ENCODE measurements at places on chromosomes 3 and 15. TPM values are rescaled to one million over a fixed set of nuclear protein-coding genes. Genes with fewer than 3 reads are reported as not detected.

The CSTA gene
- not detected for polyA plus RNA-seq

The UPK1B gene
- not detected for polyA plus RNA-seq

The CHRM5 gene
- not detected for polyA plus RNA-seq

The FAM174B gene
- polyA plus RNA-seq, result 0.18 TPM

The OSTN gene
- polyA plus RNA-seq, result not detected

The CILP gene
- polyA plus RNA-seq, result 0.15 TPM

GRCh38 chr3:8011902-8012301 is 489.7 kb upstream of the LMCD1 start:
- no peak for DNase-seq

DNA sequence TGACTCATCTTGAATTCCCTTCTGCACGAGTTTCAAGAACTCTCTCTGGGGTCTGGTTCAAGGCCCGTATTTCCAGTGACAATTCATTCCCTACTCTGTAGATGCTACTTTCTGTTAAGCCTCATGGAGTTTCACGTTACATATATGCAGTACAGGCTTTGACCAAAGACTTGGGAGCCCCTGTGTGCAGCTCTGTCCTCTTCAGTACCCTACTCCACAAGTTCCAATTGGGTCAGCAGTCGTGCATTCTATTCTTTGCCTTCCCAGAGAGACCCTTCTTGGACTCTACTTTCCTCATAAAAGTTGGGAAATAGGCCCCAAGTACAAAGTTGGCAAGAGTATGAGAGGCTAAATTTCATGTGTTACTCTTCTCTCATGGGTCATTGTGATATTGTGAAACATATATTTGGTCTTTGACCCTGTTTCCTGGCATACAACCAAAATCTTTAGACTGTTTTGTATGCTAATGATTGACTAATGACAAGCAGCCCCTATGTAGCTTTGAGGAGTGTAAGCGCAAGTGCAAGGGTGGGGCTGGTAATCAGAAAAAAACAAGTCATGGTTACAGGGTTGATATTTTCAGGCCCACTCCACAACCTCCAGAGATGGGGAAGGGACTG is 15.0 kb upstream of the CCDC50 start:
- no peak for DNase-seq

DNA sequence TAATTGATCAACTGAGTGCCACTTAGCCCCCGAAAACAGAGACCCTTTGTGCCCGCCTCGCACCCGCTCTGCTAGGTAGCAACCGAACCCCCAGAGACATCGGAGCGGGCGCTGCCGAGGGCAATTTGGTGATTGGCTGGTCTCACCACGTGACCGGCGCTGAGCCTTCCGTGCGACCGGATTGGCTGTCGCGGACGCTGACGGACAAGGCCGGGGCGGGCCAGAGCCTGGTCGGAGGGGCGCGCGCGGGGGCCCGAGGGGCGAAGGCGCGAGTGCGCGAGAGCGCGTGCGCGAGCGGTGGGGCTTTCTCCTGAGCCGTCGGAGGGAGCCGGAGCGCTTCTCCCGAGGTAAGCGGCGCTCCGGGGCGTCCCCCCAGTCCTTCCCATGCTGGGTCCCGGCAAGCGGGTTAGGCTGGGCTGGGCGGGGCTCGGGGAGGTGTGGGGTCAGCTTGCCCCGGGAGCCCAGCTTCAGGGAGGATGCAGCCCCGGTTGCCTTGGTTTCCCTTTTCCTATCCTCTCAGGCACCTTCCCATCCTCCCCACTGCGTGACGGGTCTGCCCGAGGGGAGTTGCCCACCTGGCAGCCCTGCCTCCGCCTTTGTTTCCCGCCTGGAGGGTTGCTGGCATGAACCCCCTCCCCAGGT is at the start of gene TMEM108:
TMEM108 (plus strand) TSS at position 303 of the 642 bp plus-strand sequence.
- DNase-seq, result peak; percentile 95

DNA sequence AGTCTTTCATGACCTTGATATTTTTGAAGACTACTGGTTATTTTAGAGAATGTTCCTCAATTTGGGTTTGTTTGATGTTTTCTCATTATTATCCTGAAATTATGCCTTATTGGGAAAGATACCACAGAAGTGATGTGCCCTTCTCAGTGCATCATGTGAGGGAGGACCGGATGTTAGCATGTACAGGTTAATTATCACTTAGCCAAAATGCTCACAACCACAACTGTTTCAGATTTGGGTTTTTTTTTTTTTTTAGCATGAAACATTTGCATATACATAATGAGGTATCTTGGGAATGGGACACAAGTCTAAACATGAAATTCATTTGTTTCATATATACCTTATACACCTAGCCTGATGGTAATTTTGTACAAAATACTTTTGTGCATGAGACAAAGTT is 59.8 kb downstream of the PIK3R4 start:
- no peak for DNase-seq

GRCh38 chr3:37709946-37710640 is 151.6 kb upstream of the CTDSPL start:
- DNase-seq, result no peak

- no peak for DNase-seq
Observed at GRCh38 chr3:42853739-42854302, 21.9 kb downstream of the CYP8B1 start.

DNA sequence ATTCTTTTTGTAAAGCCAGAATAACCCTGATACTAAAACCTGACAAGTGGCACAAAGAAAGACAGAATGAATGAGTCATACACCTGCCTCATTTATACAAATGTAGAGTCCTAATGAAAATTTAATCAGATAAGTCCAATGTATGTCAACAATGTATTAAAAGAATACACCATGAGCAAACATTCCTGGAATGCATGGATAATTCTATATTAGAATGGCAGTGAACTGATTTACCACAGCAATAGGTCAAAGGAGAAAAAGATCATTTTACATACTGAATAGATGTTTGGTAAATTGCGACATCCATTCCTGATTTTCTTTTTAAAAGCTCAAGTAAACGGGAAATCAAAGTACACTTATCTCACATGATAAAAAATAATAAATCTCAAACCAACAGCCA is 11.2 kb upstream of the LOXL1 start:
- no peak for DNase-seq

GRCh38 chr15:92346063-92346462 is 47.6 kb upstream of the ST8SIA2 start:
- no peak for DNase-seq

GRCh38 chr15:78457101-78457500 is 19.1 kb downstream of the IREB2 start:
- DNase-seq, result peak; percentile 61

DNA sequence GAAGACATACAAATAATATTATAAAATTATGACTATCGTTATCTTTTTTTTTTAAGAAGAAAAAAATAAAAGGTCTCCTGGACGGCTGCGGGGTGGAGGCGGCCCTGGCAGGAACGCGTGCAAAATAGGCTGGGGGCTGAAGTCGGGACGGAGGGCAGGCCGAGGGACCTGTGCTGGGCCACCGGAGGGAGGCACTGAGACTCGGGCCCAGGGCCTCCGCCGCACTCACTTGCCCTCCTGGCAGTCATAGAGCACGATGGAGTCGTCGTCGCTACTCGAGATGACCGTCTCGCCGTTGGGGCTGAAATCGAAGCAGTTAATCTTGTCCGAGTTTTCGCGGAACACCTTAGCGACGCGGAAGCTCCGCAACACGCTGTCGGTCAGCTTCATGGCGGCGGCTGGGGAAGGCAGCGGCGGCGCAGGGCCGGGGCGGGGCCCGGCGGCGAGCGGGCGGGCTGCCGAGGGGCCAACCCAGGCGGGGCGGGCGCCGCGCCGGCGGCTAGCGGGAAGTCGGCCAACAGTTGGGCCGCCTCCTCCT is 408 bp downstream of the WDR82 start:
- peak; percentile 80 for DNase-seq

DNA sequence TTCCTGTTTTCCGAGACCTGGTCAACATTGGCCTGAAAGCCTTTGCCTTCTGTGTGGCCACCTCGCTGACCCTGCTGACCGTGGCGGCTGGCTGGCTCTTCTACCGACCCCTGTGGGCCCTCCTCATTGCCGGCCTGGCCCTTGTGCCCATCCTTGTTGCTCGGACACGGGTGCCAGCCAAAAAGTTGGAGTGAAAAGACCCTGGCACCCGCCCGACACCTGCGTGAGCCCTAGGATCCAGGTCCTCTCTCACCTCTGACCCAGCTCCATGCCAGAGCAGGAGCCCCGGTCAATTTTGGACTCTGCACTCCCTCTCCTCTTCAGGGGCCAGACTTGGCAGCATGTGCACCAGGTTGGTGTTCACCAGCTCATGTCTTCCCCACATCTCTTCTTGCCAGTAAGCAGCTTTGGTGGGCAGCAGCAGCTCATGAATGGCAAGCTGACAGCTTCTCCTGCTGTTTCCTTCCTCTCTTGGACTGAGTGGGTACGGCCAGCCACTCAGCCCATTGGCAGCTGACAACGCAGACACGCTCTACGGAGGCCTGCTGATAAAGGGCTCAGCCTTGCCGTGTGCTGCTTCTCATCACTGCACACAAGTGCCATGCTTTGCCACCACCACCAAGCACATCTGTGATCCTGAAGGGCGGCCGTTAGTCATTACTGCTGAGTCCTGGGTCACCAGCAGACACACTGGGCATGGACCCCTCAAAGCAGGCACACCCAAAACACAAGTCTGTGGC is 16.9 kb downstream of the TMEM43 start:
- no peak for DNase-seq

DNA sequence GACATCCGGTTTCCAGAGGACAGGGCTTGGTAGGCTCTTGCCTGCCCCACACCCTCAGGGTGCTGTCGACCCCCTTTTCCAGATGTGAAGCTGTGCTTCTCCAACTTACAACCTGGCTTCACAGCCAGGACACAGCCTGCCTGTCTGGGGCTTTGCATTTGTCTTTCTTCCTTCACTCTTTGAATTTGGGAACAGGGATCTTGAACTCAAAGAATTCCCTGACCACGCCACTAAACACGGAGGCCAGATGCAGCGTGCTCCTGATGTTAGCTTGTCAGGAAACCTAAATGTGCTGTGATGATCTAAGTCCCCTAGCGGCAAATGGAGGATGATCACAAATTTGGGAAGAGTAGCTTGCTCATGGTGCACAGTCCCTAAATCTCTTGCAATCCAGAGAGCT is 244.8 kb upstream of the RGMA start:
- no peak for DNase-seq

- DNase-seq, result no peak
Observed at GRCh38 chr15:69421498-69421897, 7.3 kb downstream of the KIF23 start.

DNA sequence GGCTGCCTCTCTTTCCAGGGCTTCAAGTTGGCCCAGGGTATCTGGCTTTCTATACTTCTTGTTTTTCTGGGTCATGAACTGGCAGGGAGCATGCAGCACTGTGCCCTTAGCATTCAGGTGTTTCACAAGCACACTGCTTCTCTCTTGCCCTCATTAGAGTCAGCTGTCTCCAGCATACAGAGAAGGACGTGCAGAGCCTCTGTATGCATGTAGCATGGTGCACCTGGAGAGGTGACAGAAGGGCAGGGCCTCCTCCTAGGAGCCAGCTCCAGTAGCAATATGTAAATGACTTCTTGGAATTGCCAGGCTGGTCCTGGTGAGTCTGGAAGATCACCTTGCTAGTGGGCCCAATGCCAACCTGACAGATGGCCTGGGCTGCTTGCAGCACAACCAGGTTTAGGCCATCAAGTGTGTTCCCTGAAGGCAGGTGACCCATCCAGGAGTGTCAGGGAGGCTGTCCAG is 44.8 kb upstream of the ATP2C1 start:
- no peak for DNase-seq

DNA sequence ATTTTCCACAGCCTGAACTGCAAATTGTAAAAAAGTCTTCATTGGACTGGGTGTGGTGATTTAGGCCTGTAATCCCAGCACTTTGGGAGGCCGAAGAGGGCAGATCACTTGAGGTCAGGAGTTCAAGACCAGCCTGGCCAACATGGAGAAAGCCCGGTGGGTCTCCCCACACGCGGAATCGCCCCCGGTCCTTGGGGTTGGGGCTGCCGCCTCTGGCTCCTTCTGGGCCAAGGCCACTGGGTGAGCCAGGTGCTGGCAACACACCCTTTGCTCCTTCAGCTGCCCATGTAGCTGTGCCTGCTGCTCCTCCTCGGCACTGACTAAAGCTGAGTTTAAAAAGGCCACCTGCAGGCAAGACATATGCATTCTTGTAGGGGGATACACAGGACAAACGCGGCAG is 9.4 kb upstream of the VPS33B start:
- no peak for DNase-seq

All from SK-N-SH (cell line).